Midbrain (tissue), 1 donor: ENCODE measurements at places on chromosomes 16 and 17.

- no peak for DNase-seq
Measured at GRCh38 chr17:44922746-44923470, 7.6 kb upstream of the GFAP start.

GRCh38 chr17:70405492-70406220 is 236.3 kb downstream of the KCNJ2 start:
- no peak for DNase-seq

DNA sequence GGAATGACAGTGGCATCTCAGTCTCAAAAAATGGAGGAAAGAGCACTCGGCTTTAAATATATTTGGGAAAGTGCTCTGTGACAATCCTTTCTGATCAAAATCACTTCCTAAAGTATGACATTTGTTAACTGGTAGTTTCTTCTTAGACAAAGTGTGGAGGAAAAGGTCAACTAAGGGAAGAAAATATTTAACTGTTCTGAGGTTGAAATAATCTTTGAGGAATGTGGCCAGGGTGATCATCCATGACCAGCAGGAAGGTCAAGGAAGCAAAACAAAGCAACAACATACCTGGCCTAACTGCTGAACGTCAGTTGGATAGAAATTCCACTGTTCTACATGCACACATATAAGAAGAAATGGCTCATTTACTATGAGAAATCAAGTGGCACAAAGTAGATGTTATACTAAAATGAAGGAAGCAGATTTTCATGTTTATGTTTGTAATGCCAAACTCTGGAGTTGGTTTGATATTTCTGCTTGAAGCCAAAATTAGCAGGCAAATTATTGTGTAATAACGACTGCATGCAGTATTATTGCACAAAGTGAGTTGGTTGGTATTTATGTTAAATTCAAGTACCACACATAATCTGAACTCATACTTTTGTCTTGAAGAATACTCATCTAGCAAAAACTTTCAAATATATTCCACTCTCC is 87.3 kb upstream of the CORO6 start:
- DNase-seq: no peak

GRCh38 chr17:36048066-36048465 is 16.0 kb upstream of the CCL18 start:
- no peak for DNase-seq

- DNase-seq: no peak
Measured at GRCh38 chr17:36837195-36837938, 99.9 kb upstream of the LHX1 start.

DNA sequence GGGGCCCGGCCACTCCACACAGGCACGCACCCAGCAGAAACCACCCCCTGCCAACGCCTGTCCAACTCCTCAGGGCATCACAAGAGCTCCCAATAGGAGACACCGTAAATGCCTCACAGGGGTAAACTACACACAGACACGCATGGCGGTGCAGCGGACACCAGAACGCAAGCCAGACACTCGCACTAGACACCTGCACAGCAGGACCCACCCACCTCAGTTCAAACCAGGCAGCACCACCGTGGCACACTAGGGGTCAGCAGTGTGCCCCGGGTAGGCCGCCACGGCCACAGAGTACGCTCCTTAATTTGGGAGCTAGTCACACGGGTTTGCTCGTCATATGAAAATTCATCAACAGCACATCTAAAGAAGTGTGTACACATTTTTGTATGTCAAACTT is 3.4 kb downstream of the SLC38A10 start:
- peak; percentile 37 for DNase-seq

GRCh38 chr16:49760815-49761214 is 95.1 kb downstream of the ZNF423 start:
- no peak for DNase-seq
